ENCODE measurements at places on chromosomes 7 and 10.

DNA sequence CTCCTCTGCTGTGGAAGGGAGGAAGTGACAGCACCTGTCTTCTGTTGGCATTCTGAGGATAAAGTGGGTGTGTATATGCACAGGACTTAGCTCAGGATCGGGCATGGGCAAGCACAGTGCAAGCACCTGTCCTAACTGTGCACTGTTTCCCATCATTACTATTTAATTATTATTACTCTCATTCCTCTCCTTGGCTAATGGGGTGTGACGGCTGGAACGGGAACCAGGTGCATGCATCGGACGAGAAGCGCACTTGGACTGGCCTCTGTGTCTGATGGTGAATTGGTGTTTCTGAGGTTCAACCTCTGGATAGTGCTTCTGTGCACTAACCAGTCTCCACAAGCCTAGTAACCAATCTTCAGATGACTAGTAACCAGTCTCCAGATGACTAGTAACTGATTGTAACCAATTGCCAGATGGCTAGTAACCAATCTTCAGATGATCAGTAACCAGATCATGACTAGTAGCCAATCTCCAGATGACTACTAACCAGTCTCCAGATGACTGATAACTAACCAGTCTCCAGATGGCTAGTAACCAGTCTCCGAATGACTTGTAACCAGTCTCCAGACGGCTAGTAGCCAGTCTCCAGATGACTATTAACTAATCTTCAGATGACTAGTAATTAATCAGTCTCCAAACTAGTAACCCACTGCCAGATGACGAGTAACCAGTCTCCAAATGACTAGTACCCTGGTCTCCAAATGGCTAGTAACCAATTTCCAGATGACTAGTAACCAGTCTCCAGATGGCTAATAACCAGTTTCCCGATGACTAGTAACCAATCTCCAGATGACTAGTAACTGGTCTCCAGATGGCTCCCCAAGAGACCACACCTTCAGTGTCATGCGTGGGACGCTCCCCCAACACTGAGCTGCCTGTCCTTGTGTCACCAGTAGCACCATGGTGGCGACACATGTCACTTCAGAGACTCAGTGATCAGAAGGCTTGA, 85.8 kb downstream of the PAXIP1 start:
- DNase-seq = no peak

DNA sequence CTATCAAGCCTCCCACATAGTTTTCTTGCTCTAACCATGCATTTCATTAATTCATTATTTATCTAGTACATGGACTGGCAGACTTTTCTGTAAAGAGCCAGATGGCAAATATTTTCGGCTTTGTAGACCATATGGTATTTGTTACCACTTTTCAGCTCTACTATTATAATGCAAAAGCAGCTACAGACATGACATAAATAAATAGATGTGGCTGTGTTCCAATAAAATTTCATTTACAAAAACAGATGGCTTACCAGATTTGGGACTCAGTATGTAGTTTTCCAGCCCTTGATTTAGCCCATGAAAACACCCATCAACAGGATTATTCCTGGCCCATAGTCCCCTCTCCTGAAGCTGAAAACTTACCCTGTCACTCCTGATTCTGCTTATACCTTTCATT, 32.1 kb downstream of the PLCE1 start:
- DNase-seq = no peak

- DNase-seq = no peak
These were observed 157.1 kb upstream of the PRKCQ start for GRCh38 chr10:6737080-6737641.

DNA sequence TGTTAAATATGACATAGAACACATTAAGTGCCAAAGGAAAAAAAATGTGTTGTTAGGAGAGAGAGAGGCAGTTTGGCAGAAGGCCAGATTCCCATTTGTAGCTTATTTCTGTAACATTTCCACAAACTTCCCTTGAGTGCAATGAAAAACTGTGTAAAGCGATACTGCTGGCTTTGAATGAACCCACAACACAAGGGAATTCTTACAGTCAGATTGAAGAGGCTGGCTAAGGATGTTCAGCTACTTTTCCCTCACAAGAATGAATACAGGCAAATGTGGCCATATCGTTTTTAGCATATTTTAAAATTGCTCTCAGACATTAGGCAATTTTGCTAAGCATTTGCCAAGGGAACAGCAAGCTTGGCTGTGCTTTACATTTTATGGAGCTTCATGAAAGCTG, 614.1 kb upstream of the FZD8 start:
- peak; percentile 55 for DNase-seq

DNA sequence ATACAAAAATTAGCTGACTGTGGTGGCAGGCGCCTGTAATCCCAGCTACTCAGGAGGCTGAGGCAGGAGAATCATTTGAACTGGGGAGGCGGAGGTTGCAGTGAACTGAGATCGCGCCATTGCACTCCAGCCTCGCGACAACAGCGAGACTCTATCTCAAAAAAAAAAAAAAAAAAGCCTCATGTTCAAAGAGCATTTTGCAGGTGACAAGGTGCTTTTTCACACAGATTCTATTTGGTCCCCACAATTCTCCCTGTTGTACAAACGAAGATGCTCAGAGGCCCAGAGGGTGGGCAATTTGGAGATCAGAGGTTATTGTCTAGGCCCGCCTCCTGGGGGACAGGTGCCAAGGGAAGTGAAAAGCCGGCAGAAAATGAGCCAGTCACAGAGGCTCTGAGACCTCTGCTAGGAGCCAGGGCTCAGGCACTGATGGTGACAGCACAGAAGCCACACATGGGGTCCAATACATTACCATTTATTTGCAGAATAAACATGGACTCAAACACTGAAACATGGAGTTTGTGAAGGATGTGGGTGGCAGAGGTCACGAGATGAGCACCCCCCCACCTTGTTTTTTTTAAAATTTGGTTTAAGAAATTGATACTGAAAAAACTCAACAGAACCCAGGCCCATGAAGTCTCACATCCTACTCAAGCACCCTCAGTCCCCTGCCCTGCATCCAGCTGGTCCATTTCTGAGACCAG, 882 bp upstream of the GAL3ST4 start:
- no peak for DNase-seq

DNA sequence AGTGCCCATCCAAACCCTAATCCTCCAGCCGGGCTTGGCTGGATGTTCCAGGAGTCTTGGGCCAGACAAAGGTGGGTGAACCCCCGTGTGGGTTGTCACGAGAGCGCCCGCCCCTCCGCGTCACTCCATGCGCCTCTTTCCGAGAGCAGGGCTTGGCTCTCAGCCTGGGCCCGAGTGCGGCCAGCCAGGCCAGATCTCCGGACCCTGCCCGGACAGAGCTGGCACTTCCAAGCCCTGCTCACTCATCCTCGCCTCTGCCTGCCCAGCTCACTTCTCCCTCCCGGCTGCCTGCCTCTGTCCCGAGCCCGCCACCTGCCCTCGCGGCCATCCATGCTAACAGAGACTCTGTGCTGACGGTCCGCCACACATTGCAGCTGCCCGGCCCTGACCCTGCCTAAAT, 34.6 kb downstream of the AGAP3 start:
- DNase-seq = no peak

- no peak for DNase-seq
These were observed 17.1 kb upstream of the IL6 start for GRCh38 chr7:22709857-22710256.

DNA sequence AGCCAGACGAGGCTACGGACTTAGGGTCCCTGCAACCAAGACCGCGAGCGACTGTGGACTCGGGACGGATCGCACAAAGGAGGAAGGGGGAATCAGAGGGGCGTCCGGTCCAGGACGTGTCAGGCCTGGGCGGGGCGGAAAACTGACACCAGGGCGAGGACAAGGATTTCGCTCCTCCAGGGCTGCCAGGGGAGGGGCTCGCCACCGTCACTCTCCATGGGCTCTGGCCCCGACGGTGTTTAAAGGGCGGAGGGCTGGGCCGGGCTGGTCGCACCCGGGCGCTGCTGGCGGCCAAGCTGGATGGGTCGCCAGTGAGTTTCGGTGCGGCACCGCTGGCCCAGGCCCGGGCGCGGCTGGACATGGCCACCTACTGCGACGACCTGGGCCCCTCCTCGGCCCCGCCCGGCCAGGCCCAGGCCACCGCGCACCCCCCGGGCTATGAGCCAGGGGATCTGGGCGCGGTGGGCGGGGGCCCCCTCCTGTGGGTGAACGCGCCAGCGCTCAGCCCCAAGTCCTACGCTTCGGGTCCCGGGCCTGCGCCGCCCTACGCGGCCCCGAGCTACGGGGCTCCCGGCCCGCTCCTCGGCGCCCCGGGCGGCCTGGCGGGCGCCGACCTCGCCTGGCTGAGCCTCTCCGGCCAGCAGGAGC, at the start of gene FOXI2:
TSS of gene FOXI2 (plus strand) at position 271 of the 648 bp plus-strand sequence. CDS start at position 360, 89 bp downstream.
- DNase-seq = no peak

- DNase-seq = no peak
These were observed 166.6 kb downstream of the THSD7A start for GRCh38 chr7:11665357-11665756.

DNA sequence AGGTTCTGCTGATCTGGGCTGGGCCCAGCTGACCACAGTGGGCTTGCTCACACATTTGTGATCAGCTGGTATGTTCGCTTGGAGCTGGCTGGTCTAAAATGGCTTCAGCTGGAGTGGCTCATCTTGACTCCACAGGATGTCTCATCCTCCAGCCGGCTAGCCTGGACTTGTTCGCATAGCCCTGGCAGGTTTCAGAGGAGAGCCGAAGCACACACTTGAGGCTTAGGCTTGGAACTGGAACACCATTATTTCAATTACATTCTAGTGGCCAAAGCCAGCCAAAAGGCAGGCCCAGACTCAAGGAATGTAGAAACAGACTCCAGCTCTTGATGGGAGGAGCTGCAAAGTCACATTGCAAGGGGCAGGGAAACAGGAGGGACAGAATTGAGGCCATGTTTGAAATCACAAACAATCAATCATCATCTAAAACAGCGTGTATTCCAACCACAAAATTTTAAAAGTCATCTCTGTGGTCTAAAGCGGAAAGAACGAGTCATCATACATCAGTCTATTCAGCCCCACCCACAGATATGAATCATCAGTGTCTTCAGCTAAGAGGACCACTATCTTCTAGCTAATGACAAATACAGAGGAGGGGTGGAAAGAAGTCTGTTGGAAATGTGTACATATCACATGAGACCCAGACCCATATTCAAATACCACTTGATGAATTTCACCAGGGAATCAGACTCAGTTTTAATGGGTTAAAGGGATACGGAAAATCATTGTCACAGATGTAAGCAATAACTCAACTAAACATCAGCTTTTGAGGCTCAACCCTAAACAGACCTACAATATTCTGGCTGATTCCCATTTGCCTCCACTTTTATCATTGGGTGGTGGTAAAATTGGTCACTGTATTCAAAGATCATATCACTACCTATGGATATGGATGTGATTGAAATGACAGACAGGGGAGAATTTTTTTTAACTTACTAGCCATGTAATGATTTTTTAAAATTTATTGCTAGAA, 139.0 kb upstream of the MKLN1 start:
- DNase-seq = peak; percentile 67

DNA sequence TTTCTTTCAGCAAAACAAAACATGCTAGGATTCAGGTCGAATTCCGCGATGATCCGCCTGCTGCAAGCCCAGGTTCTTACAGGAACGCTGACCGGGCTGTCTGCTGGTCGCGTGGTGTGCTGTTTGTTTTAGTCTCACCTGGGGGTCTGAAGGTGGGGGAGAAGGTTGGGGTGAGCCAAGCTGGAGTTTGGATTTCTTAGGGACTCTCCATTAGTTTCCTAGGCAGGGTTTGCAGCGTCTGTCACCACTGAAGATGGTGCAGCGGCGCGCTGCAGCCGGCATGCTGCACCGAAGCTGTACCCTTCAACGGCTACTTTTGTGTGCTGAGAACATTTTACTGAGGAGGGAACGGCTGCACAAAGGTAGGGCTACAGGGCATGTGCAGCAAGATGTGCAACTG, 48.7 kb downstream of the GCC1 start:
- no peak for DNase-seq

DNA sequence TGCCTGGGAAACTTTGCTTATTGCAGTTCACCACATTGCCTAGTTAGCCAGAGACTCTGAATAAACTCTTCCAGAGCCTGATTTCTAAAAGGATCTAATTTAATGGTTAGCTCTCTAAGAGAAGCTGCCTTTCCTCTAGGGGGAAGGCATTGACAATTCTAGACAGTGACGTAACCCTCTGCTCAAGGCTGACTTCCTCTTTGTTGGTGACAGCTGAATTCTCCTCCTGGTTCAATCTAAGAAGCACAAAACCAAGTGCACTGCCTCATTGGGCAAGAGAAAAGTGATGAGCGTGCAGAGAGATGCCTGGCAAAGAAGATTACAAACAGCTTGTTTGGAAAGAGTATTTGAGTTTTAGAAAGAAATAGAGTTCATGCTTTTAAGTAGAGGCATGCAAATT, 102.7 kb downstream of the MACC1 start:
- no peak for DNase-seq

DNA sequence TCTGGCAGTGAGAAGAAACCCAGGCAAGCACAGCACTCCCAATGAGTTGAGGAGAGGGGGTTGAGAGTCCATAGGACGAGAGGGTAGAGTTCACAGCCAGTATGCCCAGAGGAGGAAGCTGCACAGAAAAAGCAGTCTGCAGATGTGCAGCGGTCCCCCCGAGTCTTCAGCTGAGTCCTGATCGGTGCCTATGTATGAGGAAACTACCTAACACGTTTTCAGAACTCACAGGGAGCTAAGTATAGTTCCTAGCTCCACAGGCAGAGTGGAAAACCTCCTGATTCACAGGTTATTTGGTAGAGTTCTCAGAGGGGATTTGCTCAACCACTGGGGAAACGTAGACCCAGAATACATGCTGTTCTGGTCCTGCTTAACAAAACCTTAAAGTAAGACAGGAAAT, 271.3 kb upstream of the CNTNAP2 start:
- DNase-seq = no peak

DNA sequence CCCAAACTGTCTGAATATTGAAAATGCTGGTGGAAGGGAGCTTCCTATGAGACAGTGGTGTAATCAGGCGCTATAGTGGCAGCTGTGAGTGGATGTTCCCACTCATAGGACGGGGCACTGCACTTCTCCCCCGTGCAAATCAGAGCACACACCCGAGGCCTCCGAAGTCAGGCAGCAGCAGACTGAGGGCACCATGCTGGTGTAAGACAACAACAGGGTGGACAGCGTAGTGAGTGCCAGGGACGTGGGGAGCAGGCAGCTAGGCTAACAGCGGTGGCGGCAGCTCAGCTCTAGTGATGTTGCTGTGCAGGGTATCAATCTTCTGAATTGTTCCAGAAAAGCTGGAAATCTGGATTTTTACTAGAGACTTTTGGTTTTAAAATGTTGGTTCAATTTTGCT, 19.2 kb downstream of the C10orf53 start:
- no peak for DNase-seq

DNA sequence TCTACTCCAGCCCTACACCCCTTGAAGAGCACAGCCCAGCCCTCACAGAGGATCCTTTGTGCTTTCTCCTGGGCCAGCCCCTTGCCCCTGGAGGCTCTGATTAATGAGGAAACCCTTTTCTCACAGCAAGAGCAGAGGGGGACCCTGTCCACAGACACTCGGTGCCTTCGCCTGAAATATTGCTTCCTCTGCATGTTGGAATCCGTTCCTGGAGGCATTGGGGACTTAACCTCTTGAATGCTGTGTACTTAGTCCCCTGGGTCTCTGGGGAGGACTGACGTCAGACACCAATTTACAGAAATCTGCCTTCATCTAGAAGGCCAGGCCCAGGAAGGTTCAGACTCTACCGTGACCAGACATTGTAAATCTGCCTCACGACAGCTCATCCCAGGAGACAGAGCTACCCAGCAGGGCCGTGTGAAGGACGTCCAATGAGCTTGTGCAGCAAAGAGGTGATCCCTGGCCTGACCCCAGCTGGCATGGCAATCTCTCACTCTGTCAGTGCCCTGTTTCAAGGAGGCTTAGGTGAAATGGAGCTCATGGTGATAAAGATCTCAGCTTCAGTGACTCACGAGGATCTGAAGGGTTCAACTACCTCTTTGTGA, 8.1 kb upstream of the TMEM72 start:
- no peak for DNase-seq
